ENCODE measurements at places on chromosomes 1 and 21.

DNA sequence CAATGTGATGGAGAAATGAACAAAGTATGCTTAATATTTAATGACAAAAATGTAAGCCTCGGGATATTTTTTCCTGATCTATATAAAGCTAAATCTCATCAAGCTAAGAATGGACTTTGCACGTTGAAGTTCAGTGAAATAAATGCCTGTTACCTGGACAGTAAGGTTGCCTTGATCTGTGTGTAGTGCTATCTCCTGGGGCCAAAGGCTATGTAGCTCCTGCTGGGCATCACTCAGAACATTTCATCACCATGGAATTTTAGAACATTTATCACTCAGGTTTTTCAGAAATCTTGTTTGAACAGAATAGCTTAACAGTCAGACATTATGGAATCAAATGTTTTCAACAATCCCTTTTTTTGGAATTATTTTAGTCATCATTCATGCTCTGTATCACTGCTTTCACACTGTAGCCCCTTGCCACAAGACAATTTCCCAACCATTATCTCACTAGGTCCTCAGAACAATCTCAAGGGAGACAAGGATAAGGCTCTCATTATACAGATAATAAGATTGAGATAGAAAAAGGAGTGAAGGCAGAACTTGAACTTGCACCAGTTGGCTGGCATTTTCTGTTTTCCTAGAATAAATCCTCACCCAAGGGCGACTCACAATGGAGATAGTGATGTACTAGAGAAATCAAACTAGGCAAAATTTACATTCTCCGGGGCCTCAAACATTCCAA, 3.7 kb downstream of the OR10J1 start:
- DNase-seq = no peak

DNA sequence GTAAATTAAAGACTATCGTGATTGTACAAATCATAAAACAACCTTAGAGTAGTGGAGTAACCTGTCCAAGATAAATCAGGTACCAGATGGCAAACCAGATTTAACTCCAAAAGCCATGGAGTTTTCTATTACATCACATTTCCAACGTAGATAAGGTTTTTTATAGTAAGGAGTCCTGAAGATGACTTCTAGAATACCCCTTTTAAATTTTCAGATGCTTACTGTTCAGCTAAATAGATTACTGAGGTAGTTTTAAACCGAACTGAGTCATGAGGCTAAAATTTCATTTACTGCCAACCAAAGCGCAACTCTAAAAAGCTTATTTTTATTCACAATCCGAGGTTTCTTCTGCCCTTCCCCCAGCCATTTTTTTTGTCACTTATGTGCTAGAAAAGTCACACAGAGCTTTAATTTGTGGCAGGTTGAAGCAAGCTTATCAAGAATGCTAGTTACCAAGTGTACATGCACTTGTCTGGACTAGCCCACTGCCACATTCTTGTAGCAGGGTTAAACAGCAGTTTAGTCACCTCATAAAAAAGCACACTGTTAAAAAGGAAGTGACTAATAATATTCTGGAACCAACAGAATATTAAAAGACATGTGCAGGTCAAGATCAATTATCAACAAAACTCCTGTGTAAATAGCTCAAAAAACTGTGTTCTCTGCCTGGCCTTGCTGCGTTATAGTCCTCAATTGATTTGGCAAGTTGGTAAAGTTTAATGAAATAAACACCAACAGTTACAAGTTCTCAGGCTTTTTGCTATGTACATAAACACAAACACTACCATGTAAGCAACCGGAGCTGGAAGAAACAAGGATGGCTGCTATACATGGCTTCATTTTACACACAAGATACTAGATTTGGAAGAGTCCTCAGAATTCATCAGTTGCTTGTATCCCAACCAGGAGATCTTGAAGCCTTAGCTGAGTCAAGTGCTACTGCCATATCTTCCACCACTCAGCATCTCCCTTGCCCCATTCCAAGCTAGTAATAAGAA, 180.3 kb upstream of the DMRTA2 start:
- no peak for DNase-seq

GRCh38 chr1:158131217-158131616, 49.5 kb upstream of the CD1D start:
- no peak for DNase-seq

DNA sequence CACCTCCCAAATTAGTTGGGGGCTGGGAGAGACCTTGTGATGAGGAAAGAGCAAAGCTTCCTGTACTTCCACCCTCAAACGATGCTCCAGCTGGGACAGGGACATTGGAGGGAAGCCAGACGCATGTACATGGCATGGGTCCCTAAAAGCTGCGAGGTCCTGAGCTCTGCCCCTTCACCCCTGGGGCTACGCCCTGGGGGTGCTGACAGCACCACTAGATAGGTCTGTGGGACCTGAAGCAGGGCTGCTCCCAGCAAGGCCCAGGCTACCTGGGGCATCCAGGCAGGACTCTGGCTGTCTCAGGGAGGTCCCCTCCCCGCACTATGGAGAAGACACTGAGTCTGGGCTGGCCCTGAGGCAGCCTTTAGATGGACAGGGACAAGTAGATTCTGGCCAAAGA, 83.4 kb downstream of the DMRTB1 start:
- DNase-seq = peak; percentile 44

DNA sequence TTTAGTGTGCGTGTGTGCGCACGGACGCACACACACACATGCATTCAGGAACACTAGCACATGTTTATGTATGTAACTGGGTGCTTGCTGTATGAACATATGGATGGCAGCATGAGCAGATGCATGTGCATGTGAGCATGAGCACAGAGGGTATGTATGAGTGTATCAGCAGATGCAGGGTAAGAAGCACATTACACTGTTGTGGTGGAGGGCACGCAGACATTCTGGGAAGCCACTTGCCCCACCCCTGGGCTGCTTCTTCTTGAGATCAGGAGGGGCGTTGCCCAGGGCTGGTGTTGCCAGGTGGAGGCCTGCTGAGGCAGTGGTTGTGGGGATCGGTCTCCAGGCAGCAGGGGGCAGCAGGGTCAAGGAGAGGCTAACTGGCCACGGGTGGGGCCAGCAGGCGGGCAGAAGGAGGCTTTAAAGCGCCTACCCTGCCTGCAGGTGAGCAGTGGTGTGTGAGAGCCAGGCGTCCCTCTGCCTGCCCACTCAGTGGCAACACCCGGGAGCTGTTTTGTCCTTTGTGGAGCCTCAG, 3.9 kb upstream of the P3R3URF start:
- no peak for DNase-seq

DNA sequence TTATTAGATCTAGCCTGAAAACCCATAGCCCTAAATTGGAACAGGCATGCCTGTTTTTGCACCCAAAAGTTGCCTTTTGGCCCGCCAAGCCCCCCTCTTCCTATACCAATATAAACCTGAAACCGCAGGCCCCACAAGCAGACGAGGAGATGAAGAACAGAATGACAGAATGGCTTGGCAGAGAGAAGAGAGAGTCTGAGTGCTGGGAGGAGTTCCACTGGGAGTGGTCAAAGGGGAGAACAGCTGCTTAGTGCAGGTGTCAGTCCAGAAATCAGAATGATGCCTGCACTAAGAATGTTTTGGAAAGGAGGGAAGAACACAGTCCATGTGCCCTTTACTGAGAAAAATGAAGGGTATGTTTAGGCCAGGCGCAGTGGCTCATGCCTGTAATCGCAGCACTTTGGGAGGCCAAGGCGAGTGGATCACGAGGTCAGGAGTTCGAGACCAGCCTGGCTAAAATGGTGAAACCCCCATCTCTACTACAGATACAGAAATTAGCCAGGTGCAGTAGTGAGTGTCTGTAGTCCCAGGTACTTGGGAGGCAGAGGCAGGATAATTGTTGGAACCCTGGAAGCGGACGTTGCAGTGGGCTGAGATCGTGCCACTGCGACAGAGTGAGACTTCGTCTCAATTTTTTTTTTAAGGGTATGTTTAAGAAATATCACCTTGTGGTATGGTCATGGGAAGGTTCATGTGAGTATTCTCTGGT, 9.4 kb downstream of the DYRK1A start:
- no peak for DNase-seq

DNA sequence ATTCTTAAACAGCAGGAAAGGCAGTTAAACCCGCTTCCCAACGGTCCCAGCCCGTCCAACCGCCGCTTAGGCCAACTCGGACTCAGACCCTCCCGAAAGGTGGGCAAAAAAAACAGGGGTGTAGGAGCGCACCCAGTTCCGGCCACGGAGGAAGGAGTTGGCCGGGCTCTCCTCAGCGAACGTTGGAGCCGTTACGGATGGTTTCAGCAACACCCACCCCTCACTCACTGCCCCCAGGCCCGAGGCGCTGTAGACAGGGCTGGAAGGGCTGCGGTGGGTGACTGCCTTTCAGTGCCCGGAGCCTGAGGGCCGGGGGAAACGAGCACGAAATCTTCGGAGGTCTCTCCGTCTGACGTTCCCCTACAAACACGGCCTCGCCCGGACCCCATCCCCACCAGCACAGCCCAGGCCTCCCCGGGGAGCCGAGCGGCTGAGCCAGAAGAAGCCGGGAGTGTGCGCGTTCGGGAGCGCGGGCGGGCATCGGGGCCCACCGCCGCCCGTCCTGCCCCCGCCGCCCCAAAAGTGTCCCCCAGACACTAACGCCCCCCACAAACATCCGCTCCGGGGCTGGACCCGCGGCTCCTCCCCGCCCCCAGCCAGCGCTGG, 1.3 kb downstream of the KDM5B start:
- DNase-seq = no peak

DNA sequence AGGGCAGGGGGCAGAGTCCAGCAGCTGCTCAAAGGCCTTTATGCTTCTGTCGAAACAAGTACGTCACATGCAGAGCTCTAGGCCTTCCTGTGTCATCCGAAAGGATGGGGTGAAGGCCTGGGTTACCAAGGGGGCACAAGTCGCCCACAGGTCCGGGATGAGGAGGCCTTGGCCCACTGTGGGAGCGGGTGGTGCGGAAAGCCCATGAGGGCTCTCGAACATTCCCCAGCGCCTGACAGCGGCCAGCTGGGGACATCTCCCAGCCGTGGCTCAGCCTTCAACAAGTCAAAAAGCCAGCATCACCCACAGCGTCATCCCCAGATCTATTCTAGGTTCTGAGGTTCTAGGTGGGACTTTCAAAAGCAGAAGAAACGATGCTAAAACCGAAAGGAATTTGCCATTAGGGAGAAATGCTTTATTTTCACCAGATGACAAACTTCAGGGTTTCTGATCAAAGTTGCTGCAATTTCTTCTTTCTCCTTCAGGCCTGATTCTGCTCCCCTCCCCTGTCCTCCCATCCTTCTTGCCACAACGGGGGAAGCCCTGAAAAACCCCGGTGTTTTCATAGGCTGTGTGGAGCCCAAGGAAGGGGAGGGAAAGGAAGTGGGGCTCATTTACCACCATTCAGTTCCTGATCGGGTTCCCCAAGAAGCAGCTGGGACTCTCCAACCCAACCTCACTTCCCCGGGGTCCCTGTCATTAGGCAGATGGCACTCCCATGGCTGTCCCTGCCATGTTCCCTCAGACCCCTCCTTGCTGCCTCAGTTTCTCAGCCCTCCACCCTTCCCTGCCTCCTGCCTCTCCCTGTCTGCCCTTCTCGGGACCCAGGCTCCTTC, 17.6 kb downstream of the GPR137B start:
- peak; percentile 80 for DNase-seq

GRCh38 chr1:161158316-161159010, 837 bp upstream of the USP21 start:
- no peak for DNase-seq

DNA sequence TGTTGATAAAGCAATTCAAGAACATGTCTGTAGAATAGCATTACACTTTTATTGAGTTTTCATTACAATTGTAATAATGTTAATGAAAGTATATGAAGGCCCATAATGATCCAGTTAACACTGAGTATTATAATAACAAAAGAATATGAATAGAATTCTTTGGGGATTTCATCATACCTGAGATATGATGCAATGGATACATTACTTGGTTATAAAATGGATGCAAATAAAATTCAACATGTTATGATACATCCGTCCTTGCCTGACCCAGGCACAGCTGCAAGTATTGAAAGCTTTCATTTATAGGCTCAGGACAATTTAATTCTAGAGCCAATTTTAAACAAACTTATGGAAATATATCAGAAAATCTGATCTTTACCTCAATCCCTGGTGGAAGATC, 8.2 kb upstream of the KCNA3 start:
- DNase-seq = no peak

- DNase-seq = no peak
These were observed 69.2 kb downstream of the OBSCN start for GRCh38 chr1:228276901-228277490.

- DNase-seq = no peak
These were observed 154.3 kb upstream of the ZNF648 start for GRCh38 chr1:182215764-182216163.

DNA sequence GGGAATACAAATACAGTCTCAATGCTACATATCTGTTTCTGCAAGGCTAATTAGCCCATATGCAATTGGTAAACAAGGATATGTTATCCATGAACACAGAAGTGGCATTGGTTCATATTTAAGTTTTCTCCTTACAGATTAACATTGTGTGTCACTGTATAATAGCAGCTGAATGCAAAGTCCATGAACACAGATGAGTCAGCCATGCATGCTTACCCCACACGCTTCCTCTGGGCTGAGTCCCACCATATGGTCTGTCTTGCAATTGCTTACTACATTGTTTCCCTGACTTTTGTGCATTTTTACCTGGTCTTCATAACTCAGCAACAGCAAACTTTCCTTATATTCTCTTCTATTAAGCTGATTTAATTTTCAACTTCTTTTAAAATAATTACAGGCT, 41.5 kb upstream of the TSNAX start:
- DNase-seq = no peak

DNA sequence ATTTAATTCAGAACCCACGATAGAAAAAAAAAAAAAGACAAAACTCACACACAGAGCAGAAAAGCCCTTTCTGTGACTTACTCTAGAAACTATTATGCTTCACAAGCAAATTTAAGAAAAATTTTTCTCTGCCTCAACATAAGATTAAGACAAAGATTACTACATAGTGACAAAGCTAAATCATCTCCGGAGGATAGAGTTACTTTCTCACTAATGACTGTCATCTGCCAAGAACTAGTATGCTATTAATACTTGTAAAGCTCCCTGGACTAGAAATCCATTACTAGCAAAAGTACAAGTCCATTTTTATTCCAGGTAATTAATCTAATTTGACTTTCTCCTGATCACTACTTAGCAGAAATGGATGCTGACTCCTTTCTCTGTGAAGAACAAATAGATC, 25.9 kb downstream of the GREM2 start:
- DNase-seq = no peak

DNA sequence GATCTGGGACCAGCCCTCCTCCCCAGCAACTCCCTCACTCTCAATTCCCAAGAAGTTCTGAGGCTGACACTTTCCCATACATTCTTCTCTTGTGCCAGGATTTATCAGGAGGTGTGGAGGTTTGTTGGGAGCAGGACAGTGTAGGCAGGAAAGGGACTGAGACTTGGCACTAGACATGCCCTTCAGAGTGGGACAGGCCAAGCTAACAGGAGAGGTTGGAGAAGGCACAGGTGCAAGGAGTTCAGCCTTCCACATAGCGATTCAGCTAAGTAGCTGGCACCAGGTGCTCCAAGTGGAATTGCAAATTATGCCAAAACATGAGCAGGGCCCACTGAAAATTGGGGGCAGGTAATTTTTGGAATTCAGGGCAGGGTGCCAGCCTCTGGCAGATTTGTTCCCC, 83.0 kb upstream of the DUSP10 start:
- DNase-seq = no peak

GRCh38 chr21:16211339-16212303, 481.8 kb downstream of the USP25 start:
- no peak for DNase-seq

GRCh38 chr1:24353292-24353891, 34.2 kb downstream of the GRHL3 start:
- DNase-seq = no peak
